ENCODE measurements at places on chromosomes 5 and 9. TPM values are rescaled to one million over a fixed set of nuclear protein-coding genes. Genes with fewer than 3 reads are reported as not detected.

DNA sequence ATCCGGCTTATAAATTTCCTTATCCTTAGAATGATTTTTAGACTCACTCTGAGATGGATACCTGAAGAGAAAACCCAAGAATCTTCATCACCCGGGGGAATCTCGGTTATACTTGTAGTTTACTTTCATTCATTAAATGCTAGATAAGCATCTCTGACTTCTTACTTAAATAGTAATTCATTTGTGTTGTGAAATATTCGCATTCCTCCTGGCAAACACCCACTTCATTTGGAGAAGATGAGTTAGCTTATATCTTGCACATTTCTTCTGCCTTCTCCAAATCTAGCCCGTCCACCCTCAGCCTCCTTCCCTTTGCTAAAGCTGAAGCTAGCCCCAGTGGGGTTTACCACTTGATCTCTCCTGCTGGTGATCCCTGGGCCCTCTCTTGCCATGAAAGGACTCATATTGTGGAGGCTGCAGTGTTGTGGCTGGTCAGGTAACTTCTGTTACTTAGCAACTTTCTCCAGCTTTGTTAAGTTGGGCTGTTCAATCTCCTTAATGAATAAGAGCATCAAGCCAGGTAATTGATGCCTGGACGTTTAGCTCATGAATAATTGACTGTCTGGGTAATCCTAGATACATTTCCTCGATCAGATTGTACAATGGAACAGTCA lies 11.3 kb upstream of the POU4F3 start:
- H3K27ac ChIP-seq, result no peak overlapping the region
- H3K36me3 ChIP-seq, result no peaks in the 10 kb centered on the region
- no peaks in the 10 kb centered on the region for H3K4me1 ChIP-seq

- H3K4me3 ChIP-seq, result no peak overlapping the region
- no peak overlapping the region for H3K27ac ChIP-seq
- H3K36me3 ChIP-seq, result no peaks in the 10 kb centered on the region
- DNase-seq, result no peak
- H3K27me3 ChIP-seq, result no peaks in the 10 kb centered on the region
- no peaks in the 10 kb centered on the region for H3K4me1 ChIP-seq
Measured at GRCh38 chr5:151886546-151887275, 37.9 kb downstream of the GLRA1 start.

NKD2 gene
- not detected for total RNA-seq

BTNL9 gene
- not detected for total RNA-seq

GRCh38 chr9:99056886-99057664 lies 47.8 kb upstream of the TGFBR1 start:
- H3K4me1 ChIP-seq, result peaks cover 57% of the 10 kb centered on the region
- peak; percentile 63 for DNase-seq
- no peak overlapping the region for H3K27ac ChIP-seq
- peak overlapping the region; percentile 87 for H3K4me3 ChIP-seq
- no peaks in the 10 kb centered on the region for H3K27me3 ChIP-seq
- no peaks in the 10 kb centered on the region for H3K36me3 ChIP-seq

DNA sequence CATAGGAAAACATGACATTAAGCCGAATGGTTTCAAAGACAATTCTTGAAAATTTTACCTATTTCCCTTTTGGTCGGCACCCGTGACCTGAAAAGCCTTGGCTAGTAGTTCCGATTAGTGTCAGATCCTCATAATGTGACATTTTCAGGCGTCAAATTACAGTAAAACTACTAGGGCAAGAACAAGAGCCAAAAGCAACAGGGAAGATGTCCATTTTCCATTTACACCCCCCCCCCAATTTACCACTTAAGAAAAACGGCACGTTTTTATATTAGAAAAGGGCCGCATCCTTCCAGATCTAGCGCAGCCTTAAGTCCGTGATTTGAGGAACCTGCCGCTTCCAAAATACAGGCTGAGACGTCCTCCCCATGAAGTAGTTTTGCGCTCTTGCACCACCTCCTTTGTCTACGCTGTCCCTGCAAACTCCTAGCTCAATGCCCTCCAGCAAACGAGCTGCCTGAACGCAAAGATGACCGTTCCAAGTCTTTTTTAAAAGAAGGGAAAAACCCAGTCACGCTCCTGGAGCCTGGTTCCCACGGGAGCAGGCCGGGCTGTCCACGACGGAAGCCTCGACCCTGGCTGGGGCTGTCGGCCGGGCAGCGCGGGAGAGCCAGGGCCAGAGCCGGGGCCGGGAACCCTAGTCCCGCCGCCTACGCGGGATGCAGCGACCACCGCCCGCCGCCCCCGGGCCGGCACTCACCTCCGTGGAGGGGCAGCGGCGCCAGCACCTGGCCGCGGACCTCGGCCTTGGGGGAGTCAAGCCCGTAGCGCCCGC lies 616 bp downstream of the RNF130 start:
- peaks cover 16% of the 10 kb centered on the region for H3K4me1 ChIP-seq
- H3K36me3 ChIP-seq, result no peaks in the 10 kb centered on the region
- peak overlapping the region; percentile 44 for H3K4me3 ChIP-seq
- DNase-seq, result peak; percentile 25

DNA sequence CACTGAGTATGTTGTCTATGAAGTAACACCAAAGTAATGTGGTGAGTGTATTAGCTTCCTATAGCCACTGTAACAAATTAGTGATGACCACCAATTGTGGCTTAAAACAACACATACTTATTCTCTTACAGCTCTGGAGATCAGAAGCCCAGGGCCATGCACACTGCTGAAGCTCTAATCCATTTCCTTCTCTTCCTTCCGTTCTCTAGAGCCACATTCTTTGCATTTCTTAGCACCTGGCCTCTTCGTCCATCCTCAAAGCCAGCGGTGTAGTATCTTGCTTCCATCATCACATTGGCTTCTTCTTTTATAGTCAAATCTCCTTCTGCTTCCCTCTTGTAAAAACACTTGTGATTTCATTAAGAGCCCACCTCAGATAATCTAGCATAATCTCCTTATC lies 230.3 kb upstream of the RFX3 start:
- no peak overlapping the region for H3K27ac ChIP-seq
- H3K36me3 ChIP-seq, result no peaks in the 10 kb centered on the region
- H3K27me3 ChIP-seq, result peaks cover 8% of the 10 kb centered on the region
- DNase-seq, result no peak

DNA sequence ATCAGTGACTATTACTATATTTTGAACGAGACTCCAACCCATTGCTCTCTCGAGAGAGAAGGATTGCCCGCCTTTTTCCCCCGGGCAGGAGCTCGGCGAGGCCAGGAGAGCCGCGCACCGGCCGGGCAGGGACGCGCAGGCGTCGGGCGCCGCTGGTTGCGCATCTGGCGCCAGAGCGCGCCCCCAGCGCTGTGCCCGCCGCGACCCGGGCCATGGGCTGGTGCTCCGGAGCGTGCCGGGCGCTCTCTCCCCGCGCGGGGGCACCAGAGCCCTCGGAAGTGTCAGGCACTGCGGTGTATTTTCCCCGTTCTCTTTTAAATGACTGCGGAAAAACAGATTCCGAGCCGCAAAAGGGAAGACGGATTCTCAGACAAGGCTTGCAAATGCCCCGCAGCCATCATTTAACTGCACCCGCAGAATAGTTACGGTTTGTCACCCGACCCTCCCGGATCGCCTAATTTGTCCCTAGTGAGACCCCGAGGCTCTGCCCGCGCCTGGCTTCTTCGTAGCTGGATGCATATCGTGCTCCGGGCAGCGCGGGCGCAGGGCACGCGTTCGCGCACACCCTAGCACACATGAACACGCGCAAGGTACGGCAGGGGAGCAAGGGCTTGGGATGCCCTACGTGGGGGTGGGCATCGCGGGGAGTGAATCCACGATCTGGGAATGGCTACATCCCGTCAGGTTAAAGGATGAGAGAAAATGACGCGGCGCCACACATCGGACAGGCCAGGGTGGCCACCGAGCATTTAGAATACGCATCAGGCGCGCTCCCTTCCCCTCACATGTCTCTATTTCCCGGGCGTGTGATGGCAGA lies 1.1 kb upstream of the NTRK2 start:
- DNase-seq, result no peak
- H3K36me3 ChIP-seq, result no peaks in the 10 kb centered on the region
- H3K4me3 ChIP-seq, result no peak overlapping the region
- no peak overlapping the region for H3K27ac ChIP-seq

P4HA2 gene
- not detected for total RNA-seq

DNA sequence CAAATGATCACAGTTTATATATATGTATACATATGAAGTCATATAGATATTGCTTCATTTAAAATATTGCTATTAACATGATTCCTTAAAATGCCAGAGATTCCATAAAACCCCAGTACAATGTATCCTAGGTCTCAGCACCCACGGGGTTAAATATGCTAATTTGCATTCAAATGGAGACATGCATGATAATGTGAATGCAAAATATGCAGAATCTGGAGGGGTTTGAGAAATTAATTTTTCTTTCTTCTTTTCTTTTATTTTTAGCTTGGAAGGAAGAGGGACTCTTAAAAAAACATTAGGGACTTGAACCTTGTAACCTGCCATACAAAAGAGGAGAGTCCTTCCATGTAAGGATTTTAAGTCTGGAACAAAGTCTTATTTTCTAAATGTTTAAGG lies 211.9 kb downstream of the MEF2C start:
- peaks cover 35% of the 10 kb centered on the region for H3K4me1 ChIP-seq
- H3K27me3 ChIP-seq, result peaks cover 68% of the 10 kb centered on the region
- DNase-seq, result no peak
- no peak overlapping the region for H3K4me3 ChIP-seq
- no peak overlapping the region for H3K27ac ChIP-seq

DNA sequence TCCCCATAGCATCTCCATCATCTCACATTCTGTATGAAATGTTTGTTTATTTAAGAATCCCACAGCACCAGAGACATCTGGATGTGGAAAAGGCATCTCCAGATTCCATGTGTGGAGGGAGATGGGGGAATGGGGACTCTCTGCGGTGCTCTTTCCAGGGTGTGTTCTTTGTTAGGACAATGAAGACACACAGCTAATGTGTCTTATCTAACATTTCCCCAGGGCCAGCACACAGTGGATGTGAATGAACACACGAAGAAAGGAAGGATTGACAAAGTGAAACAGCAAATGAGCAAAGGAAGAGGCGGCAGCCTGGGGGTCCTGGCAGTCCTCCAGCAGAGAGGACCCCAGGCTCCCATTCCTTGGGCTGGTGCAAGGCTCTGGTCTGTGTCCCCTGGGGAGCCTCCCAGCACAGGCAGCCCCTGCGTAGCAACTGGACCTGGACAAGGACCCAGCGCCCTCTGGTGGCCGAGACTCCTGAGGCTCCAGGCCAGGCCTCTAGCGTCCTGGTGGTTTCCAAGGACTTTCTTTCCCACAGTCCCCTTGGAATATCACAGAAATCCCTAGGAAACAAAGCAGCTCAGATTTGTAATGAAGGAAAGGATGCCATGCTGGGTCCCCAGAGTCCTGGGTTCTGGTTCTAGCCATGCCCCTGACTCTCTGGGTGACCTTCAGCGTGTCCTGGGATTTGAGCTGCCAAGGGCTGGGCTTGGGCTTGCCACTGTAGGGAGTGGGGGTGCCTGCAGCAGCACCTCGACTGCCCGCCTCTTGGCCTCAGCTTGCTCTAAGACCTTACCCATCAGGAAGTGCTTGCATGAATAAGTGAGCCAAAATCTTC lies 3.5 kb upstream of the PDLIM7 start:
- peaks cover 26% of the 10 kb centered on the region for H3K4me1 ChIP-seq
- peak; percentile 72 for DNase-seq
- H3K27me3 ChIP-seq, result peaks cover 3% of the 10 kb centered on the region
- no peak overlapping the region for H3K27ac ChIP-seq
- H3K36me3 ChIP-seq, result no peaks in the 10 kb centered on the region
- H3K4me3 ChIP-seq, result no peak overlapping the region

DNA sequence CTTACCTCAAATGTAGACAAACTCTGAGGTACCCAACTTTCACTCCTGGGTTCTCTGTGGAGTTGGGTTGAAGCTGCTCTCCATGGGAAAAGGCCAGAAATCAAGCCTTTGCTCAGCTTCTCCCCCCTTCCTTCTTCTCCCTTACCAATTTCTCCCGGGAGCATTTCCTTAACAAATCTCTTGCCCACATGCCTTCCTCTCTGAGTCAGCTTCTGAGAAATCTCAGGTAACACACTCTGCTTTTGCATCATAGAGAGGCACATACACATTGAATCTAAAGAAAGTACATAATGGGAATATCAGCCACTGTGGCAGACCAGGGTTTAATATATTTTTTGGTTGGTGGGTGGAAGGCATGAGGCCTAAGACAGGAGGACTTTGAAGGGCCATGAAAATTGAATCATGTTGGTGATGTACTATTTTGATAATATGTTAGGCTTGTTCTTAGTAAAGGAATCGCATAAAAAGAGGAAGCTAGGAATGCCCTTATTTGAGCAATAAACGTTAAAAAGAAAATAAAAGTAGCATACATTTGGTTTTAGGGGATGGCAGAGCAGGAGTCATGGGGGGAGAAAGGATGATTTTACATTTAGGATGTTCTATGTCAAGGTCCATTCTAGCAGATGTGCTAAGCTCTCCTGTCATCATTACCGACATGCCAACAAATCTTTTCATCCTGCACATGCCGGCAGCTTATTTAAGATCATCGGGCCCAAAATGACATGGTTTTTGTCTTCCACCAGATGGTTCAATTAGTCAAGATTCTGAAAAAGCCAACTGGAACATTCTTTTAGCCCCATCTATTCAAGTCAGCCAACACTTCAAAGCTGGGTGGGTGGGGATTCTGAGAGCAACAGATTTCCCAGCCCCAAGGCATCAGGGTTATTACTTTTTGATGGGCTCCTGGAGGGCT lies 199.5 kb upstream of the CLINT1 start:
- H3K36me3 ChIP-seq, result no peaks in the 10 kb centered on the region
- H3K4me3 ChIP-seq, result no peak overlapping the region

DNA sequence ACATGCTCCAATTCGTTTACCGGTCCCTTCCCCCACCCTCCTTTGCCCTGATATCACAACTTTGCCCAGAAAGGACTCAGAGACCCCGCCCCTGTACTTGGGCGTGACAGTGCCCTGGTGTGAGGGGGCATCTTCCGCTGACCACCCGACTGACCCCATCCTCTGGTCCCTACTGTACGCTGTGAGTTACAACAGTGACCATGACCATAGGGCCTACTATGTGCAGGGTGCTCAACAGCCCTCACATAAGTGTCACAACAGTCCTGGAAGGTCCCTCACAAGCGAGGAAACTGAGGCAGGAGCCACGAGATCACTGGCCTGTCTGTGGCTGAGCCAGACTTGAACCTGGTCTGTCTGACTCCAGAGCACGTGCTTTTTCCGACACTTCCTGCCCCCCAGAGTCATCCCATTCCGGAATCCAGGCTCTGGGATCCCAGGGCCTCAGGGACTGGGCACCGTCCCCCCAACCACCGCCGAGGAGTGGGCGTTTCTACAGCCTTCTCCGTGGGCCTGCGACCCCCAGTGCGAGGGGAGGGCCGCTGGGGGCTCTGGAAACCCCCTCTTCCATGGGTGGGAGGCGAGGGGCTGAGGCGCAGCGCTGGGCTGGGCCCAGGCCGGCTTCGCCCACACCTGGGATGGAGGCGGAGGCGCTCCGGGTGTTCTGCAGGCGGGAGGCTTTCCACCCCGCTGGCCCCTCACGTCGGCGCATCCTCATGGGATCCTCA lies 45.7 kb upstream of the GGTA1 start:
- no peak overlapping the region for H3K27ac ChIP-seq
- no peaks in the 10 kb centered on the region for H3K27me3 ChIP-seq
- no peak for DNase-seq
- H3K36me3 ChIP-seq, result no peaks in the 10 kb centered on the region

- H3K27ac ChIP-seq, result no peak overlapping the region
- no peak overlapping the region for H3K4me3 ChIP-seq
- DNase-seq, result no peak
- no peaks in the 10 kb centered on the region for H3K4me1 ChIP-seq
Measured at GRCh38 chr9:135302329-135303279, 177.0 kb upstream of the PPP1R26 start.

EIF4EBP3 gene
- total RNA-seq, result 11.8 TPM

All from CD4-positive, CD25-positive, alpha-beta regulatory T cell (primary cell).